ENCODE measurements at places on chromosomes 5 and 9.

- no peak for DNase-seq
These were observed 5.2 kb upstream of the SLC27A4 start for GRCh38 chr9:128335161-128335560.

GRCh38 chr9:98765256-98765655, 31.1 kb downstream of the ANKS6 start:
- no peak for DNase-seq

DNA sequence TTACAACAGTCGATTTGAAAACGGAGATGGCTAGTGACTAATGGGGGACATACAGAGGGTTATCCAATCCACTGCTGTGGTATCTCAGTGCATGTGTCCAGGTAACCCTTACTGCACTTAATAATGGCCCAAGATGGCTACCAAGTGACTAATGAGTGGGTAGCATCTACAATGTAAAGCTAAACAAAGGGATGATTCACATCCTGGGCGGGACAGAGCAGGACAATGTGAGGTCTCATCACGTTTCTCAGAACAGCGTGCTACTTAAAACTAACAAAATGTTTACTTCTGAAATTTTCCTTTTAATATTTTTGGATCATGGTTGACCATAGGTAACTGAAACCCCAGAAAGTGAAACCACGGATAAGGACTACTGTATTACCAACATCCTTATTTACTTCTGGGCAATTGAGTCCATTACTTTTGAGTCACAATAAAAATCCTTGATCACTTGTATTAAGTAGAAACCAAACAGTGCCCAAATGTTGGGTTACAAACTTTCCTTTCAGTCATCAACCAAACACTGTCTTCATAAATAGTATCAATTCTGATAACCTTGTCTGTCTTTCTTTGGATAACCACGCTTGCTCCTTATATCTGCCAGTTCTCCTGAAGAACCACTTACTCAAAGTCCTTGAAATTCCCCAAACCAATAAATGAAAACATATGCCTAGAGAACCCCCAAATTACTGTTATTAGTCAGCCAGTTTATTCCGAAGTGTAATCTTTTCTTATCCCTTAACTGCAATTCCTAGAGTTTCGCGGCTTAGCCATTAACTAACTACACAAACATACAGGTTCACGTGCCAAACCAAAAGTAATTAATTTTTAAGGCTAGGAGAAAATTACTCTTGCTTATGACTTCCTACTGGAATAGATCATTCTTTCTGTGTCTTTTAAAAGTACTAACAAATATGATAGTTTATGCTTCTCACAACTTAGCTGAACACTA, 59.7 kb downstream of the ELL2 start:
- no peak for DNase-seq

DNA sequence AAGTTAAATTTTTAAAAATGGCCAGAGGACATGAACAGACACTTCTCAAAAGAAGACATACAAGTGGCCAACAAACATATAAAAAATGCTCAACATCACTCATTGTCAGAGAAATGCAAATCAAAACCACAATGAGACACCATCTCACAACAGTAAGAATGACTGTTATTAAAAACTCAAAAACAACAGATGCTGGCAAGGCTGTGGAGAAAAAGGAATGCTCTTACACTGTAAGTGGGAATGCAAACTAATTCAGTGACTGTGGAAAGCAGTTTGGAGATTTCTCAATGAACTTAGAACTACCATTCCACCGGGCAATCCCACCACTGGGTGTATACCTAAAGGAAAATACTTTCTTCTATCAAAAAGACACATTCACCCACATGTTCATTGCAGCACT, 168.5 kb upstream of the PIK3R1 start:
- no peak for DNase-seq

- DNase-seq: no peak
These were observed 1.7 kb upstream of the EFNA5 start for GRCh38 chr5:107672211-107673038.

GRCh38 chr5:4017076-4017803, 421.6 kb downstream of the IRX1 start:
- no peak for DNase-seq

DNA sequence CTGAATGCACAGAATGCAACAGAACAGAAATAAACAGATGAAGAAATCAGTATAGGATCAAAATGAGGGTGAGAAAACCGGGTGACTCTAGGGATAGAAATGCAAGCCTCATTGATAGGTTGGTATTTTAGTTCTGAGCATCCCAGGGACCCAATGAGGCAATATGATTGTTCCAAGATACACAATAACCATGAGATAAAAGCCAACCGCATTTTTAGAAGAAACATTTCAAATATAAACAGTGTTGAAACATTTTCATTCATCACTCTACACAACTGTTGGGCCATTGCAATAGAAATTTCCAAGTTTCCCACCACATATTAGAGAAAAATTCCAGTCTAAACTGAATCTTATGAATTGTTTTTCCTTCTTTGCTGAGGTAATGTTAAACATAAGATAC, 452.3 kb upstream of the PTGER4 start:
- no peak for DNase-seq

DNA sequence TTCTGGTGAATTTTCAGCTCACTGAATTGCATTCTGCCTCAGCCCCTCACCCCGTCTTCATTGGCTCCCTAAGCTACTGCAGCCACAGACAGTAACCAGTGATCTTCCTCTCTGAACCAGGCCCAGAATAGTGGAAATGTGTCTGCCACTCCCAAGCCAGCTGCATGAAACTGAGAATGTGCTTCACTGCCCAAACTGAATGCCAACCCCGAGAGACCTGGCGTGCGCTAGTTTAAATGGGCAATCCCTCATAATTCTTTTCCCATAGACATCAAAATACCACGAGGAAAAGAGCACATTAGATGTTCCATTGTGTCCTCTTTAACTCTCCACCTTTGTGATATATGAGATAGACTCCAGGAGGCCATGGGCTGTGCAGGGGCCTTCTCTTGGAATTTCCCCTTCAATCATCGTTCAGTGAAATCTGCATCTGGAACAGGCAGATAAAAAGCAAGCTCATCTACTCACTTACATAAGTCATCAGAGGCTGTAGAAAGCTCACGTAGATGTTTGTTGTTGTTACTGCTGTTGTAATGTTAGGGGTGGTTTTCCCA, 320.2 kb downstream of the NFIB start:
- DNase-seq: no peak

DNA sequence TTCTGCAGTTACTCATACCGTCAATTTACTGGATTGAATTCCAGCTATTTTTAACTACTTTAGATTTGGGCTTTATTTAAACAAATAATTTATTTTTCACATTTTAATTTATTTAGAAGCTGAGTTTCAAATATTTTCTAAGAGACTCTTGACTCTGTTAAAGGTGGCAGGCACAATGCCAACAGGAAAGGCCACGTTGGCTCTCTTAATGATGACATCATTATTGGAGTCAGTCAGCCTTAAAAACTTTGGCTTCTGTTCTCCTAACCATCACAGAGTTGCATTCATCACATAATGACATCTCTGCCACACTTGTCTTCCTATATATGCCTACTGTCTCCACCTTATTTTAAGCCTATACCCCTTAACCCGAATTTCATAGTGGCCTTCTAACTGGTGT, 172.3 kb upstream of the PLPPR1 start:
- no peak for DNase-seq

- no peak for DNase-seq
These were observed 19.9 kb downstream of the GDA start for GRCh38 chr9:72169178-72169577.

DNA sequence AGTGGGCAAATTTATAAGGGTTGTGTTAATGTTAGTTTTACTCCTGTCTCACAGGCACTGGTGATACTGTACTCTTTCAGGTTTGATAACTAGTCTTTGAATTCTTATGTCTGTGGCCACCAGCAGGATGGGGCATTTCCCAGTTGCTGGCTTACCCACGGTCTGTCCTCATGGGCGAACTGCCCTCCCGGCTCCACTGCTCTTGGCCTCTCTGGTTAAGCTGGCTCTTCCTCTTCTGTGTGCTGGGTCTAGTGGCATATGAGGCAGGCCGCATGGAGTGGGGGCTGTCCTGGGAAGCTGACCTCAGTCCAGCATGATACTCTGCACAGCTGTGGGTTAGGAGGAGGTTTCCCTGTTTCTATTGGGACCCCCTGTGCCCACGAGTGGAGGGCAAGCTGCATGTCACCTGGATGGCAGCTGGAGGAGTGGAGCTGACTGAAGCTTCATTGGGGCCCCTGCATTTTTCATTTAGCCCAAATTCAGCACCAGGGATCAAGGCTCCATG, 19.5 kb downstream of the PHF2 start:
- DNase-seq: no peak

DNA sequence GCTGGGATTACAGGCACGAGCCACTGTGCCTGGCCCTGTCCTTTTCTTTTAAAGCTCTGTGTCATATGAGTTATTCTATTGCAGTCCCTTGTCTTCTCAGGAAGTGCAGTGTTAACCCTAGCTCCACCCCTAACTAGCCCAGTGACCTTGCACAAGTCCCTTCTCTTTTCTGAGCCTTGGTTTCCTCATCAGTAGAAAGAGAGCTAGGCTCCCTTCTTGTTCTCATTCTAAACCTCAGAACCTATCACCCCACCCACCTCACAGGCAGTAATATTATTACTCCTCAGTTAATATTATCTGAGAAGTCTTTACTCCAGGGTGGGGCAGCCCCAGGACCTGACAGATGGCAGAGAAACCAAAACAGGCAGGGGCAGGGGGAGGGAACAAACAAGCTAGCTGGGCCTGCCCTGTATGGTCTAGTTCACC, 7.2 kb downstream of the CYFIP2 start:
- no peak for DNase-seq

DNA sequence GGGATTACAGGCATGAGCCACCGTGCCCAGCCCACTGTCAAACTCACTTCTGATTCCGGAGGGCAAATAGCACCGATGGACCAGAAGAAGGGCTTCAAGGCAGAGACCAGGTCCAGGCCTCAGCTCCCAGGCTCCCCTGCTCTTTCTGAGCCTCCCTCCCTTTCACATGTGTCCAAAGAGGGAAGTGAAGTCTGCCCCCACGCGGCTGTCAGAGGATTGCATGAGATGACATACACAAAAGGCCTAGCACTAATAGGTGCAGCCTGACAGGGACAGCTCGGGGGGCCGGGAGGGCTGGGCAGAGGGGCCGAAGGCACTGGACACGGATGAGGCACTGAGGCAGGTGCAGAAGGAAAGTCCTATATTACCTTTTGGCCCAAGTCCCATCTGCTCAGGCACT, 16.1 kb downstream of the FBP1 start:
- DNase-seq: no peak

DNA sequence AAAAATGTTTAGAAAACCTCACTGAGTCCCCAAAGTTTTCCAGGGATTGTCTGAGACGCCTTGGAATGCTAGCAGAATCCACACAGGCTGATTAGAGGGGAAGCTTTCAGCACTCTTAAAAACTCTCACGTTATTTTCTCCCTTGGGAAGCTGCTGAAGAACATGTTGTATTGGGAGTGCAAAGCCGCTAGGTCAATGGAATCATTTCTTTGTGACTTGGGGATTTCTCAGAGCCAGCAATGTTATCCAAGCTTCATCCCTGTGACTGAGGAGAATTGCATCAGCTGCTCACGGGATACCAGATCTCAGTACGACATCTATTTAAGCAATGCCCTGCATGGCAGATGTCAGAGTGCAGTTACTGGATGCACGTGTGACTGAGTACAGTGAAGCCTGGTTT, 426.4 kb upstream of the MPDZ start:
- no peak for DNase-seq

DNA sequence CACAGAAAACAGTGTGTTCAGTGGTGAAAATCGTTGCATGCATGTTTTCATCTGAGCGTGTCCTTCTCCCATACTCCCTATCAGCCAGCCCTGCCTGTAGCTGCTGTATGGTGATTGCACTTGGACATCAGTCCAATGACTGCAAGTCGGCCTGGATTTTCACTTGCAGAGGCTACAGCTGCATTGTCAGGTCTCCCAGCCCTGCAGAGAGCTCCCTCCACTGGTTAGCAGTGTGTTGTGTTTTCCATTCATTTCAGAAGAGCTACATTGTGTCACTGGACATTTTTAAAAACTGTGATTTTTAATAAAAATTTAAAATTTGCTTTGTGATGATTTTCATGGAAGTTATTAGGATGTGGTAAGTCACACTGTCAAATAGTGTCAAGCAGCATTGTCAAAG, 96.6 kb downstream of the SYK start:
- no peak for DNase-seq

DNA sequence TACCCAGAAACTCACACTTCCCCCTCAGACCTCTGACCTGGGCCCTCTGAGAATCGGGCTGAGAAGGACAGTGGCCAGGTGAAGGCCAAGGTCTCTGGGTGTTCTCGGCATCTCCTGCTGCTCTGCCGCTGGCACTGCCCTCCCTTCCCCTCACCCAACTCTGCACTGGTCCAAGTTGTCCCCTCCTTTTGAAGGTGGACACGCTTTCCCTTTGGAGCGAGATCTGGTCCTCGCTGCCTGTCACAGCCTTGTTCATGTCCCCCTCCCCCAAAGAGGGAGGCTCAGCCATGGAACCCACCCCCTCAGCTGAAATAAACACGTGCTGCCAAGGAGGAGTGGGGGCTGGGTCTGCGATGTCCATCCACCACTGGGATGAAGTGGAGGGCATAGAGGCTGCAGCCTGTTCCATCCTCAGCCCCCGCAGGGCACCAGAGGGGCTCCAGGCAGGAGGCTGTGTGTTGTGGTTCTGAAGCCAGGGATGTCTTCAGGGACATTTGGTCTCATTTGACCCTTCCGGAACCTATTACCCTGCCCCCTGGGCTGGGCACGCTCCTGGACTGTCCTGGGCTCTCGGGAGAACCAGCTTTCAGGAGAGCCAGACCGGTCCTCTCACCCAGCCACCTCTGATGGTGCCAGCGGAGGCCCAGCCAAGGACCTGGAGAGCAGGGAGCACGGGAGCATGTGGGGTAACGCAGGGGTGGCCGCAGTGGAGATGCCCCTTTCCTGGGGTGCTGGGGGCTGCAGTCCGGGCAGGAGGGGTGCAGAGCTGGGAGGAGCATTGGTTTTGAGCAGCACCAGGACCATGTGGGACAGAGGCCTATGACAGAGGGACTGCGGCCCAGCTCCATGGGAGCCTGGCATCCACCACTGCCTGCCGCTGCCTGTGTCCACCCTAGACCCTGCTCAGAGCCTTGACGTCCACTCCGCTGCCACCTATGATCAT, 4.7 kb upstream of the LCN2 start:
- DNase-seq: no peak

DNA sequence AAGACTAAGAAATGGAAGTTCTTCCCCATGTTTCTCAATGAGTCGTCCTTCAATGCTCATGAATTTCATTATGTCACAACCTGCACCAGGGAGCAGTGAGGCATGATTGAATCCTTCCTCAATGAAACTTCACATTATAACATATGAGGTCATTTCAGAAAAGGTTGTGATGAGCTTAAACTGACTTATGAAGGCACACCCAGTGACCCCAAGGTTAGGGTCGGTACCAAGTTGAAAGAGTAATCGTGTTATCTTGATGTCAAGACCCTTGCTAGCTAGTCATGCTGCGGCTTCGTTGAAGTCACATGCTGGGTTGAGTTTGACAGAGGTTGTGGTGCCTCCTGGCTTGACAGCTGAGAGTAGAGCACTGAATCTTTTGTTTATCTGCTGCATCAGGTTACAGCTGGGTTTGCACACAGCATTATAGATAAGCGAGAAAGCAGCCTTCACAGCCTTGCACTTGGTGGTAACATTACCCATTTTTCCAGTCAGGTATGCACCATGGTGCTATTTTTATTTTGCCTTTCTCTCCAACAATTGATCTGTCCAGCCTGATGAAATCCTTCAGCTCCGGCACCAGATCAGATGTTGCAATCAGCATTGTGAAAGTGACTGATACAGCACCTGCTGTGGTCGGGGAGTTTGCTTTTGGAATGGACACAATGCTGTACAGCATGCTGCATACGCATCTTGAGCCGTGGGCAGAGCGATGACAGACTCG, 133.2 kb downstream of the ERCC6L2 start:
- DNase-seq: no peak
